Transverse colon (tissue), 4 donors: ENCODE measurements at places on chromosomes 7 and 10.

DNA sequence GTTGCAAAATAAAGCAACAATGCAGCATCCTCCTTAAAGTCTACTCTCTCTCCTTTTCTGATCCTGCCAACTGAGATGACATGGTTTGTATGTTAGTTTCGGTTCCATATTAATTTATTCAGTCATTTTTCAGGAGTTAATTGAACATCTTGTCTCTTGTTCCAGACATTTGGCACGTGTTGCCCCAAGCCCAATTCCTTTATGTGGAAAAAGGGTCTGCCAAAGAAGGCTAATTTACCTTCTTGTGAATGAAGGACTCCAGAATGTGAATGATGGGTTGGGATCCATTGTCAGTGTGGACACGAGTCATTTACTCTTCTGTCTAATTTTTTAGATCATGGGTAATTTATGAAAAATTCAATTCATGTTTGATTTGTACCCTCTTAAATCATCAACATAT is 350.9 kb upstream of the LRGUK start:
- DNase-seq: no peak

DNA sequence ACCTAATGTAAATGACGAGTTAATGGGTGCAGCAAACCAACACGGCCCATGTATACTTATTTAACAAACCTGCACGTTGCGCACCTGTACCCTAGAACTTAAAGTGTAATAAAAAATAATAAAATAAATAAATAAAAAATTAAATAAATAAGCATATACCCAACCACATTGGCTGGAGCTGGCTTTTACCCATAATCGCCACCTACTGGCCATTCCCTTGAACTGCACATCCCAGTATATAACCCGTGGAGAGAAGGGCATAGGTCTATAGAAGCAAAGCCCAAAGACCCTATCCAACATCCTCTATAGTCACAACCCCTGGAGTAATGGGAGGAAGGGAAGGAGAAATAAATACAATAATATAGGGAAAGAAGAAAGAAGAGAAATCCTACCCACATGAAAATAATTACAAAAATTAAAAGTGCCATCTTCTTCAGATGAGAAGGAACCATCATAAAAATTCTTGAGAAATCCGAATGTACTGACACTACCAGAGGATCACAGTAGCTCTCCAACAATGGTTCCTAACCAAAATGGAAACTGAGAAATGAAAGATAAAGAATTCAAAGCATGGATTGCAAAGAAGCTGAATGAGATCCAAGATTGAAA is 65.6 kb downstream of the TWIST1 start:
- peak; percentile 18 for DNase-seq

DNA sequence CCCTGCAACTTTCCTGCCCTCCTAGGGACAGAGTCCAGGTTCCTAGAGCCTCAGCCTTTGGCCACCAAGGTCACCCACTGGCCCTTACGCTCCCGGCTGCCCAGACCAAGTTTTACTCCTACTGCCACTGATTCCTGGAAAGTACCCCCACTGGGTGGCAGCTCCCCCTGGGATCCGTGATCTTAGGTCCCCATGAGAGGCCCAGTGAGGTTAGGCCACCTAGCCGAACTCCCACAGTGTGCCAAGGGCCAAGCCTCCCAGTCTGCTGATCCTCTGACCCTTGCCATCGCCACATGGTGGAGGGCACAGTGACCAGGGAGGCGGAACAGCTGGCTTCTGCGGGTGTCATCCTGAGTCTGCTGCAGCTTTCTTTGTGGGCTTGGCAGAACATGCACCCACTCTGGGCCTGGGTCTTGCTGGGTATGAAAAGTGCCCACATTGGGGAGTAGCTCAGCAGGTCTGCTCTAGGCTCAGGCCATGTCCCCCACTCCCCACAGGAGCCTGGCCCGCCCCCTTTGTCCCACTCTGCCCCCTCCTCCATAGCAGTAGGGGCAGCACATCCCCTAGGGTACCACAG is 40.5 kb upstream of the PPIF start:
- DNase-seq: no peak

- DNase-seq: no peak
These were observed 258.0 kb downstream of the GFRA1 start for GRCh38 chr10:116014871-116015582.

DNA sequence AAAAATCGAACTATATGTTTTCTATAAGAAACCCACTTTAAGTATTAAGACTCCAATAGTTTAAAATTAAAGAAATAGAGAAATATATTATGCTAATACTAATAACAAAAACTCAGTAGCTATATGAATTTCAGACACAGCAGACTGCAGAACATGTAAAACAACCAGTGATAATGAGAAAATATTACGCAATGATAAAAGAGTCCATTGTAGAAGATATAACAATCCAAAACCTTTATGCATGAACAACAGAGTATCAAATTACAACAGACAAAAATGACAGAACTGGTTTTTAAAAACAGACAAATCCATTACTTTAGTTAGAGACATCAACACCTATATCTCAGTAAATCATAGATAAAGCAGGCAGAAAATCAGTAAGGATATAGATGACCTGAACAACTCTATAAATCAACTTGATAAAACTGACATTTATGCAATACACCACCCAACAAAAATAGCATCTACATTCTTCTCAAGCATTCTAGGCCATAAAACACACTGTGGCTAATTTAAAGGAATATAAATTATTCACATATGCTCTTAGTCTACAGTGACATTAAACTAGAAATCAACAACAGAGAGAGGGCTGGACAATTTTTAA is 669.5 kb upstream of the GHITM start:
- no peak for DNase-seq

GRCh38 chr7:15015545-15016314 is 113.2 kb upstream of the DGKB start:
- no peak for DNase-seq

DNA sequence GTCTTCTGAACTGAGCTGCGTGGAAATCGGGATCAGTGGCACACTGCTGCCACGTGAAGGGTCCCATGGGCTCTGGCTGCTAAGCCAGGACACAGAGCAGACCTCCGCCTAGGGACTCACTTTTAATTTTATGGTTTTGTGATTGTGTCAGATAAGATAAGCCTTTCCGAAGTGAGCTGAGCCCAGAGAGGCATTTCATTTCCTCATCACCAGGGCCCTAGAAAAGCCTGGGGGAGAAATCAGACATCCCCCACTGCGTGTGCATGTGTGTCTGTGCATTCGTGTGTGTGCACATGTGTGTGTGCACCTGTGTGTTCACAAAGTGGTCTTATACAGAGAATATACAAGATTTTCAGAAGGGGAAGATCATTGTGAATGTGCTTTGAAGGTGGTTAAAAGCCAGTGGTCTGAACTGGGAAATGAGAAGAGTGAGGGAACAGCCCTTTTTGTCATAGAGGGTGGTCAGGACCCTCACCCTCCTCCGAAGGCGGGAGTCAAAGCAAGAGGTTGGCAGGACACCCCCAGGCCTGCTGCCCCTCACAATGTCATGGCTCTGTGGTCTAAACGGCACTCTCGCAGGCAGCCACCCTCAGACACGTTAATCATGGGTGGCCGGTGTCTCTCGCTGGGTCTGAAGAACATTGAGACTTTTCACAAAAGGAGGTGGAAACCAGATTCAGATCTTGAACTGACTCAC is 176.1 kb upstream of the PFKP start:
- no peak for DNase-seq

DNA sequence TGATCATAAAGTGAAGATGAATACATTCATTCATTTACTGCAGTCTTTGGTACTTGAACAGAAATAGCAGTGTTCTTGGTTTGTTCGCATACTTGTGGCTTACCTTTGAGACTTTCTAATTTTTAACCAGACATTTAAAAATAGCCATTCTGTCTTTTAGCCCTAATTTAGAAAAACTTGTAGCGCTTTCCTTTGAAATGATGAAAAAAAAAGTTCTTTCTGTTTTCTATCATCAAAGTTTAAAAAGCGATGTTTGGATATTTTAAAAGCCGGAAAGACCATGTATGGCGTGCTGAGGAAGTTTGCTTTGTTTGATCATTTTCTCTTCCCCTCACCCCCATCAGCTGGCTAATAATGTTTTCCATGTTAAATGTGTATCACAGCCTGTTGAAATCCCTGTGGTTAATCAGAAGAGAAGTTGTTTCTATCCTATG is 116.3 kb downstream of the CUX1 start:
- no peak for DNase-seq

GRCh38 chr7:84612981-84613681 is 418.5 kb upstream of the SEMA3A start:
- no peak for DNase-seq

DNA sequence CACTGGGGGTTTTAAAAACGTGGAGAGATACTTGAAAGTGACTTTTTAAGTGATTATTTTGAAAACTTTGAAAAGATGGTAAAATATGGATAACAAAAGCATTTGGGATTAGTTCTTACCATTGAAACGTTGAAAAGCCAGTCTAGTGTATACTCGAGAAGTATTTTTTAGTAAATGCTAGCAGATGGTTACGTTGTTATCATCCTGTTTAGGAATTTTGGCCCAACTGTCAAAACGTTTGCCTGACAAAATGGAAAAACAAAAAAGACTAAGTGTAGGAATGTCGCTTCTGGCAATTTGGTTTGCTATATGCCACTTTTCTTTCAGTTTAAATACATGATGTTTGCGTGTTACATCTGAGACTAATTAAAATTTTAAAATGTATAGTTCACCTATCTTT is 1.2 kb downstream of the RBM33 start:
- no peak for DNase-seq

GRCh38 chr10:61542596-61542995 is 89.4 kb upstream of the TMEM26 start:
- no peak for DNase-seq

DNA sequence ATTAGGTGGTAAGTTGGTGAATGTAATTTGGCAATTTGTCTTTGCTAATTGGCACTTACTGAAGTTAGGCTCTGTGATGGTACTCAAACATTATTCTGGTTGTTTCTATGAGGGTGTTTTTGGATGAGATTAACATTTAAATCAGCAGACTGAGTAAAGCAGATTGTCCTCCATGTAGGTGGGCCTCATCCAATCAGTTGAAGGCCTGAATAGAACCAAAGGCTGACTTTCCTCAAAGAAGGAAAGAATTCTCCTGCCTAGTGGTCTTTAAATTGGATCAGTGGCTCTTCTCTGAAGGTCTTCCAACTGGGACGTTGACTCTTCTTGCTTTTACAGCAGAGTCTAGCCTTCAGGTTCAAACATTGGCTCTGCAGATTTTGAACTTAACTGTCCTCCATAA is 278.3 kb downstream of the KIF20B start:
- DNase-seq: no peak

GRCh38 chr7:131511774-131512535 is 44.5 kb downstream of the PODXL start:
- no peak for DNase-seq

DNA sequence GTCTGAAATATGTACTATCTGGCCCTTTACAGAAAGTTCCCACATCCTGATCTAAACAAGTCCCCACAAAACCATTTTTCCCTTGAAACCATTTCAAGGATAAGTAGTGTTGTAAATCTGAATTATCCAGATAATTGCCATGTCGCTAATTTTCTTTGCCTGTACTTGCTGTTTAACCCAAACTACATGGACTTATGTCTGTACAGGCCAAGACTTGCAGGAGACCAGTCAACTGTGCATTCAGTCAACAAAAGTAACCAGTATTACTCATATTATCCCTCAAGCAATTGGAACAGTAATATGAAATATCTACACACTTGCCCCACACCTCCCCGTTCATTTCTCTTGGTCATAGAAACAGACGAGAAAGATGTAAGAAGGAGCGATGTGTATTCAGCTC is 347.8 kb upstream of the NFE2L3 start:
- DNase-seq: no peak

DNA sequence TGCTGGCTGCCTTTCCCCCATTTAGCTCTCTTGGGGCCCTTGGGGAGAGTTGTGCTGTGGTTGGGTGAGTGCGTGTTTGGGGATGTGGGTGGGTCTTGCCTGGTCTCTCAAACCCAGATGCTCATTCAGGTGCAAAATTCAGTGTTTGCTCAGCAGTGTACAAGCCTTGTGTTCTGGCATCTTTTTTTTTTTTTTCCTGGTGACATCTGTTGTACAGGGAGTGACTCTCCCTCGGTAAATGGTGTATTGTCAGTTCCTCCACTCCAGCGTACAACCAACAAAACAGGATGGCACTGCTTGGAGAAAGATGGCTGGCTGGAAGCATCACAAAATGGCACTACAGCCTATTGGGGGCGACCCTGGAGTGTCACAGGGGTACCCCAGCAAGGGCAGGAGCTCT is 75.5 kb downstream of the LRMDA start:
- DNase-seq: no peak

- peak; percentile 65 for DNase-seq
These were observed 11.4 kb downstream of the PWWP2B start for GRCh38 chr10:132408367-132408781.

DNA sequence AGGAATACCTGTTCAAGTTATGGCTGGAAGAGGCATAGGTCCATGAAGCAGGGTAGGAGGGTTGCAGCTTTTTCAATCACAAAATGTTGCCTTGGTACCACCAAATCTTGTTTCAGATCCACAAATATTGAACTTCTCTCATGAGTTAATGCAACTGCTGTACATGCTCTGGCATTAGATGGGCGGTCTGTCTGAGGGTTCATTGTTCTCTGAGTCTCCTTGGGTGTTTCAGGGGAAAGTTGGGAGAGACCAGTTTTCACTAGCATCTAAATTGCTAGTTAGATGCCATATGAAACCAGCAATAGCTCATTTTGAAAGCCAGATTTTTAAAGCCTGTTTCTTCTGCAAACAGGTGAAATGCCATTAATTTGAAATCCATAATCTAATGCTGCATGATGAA is 27.8 kb upstream of the ELMO1 start:
- DNase-seq: no peak

- no peak for DNase-seq
These were observed 41.7 kb downstream of the FAS start for GRCh38 chr10:89032141-89032891.

DNA sequence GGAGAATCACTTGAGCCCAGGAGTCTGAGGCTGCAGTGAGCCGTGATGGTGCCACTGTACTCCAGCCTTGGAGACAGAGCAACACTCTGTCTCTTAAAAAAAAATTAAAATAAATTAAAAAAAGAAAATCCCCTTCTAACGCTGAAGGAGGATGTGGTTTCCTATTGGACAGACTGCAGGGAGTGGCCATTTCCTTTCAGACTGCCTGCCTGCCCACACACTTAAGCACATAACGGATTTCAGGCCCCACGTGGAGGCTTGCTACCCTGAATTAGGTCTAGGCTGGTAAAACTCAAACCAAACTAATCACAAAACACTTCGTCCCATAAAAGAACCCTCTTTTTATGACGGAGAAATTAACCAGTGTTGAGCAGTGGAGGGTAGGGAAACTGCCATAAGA is 34.0 kb downstream of the GATA3 start:
- DNase-seq: no peak

GRCh38 chr7:26858735-26859134 is 5.7 kb downstream of the SKAP2 start:
- no peak for DNase-seq

GRCh38 chr7:8040768-8041369 is 72.3 kb downstream of the GLCCI1 start:
- DNase-seq: no peak

DNA sequence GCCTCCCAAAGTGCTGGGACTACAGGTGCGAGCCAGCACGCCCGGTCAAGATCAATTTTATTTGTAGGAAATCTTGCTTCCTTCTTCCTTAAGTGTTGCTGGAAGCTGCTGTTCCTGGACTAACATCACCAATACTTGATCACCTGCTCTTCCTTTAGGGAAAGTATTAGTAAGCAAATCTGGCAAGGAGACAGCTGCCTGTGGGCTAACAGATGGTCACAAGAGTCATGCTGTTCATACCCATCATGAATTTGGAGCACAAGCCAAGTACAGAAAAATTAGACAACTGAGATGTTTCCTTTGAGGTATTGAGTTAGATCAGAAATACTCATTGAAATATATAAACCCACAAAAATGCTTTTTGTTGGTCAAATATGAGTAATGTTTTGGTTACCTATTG is 27.9 kb downstream of the BAIAP2L1 start:
- no peak for DNase-seq
